ENCODE measurements at places on chromosomes 5 and 9. TPM values are rescaled to one million over a fixed set of nuclear protein-coding genes. Genes with fewer than 3 reads are reported as not detected.

Gene TAS2R1
- total RNA-seq: not detected

Gene SLC28A3
- total RNA-seq: 0.11 TPM

Gene ATP10B
- not detected for total RNA-seq

Gene STPG3
- not detected for total RNA-seq

Gene ZNF879
- 3.9 TPM for total RNA-seq

Gene GABRA1
- total RNA-seq: not detected

Gene EGFLAM
- 6.3 TPM for total RNA-seq

Gene NEURL1B
- 19.7 TPM for total RNA-seq

Measured in cardiac septum (tissue), 1 donor.